ENCODE measurements at places on chromosomes 4 and X. TPM values are rescaled to one million over a fixed set of nuclear protein-coding genes. Genes with fewer than 3 reads are reported as not detected.

The OPRPN gene
- not detected for total RNA-seq

The PFKFB1 gene
- 0.81 TPM for total RNA-seq

The ADAM29 gene
- total RNA-seq: not detected

The MTNR1A gene
- 0.84 TPM for total RNA-seq

The ADRA2C gene
- 28.1 TPM for total RNA-seq

The MAGEB16 gene
- total RNA-seq: not detected

The MAGEA8 gene
- not detected for total RNA-seq

The ADH1A gene
- total RNA-seq: not detected

The TEX11 gene
- 0.10 TPM for total RNA-seq

The PRSS48 gene
- not detected for total RNA-seq

The FAT4 gene
- 0.71 TPM for total RNA-seq

The TRIML2 gene
- 6.3 TPM for total RNA-seq

The FRMD7 gene
- not detected for total RNA-seq

The MGAT4D gene
- total RNA-seq: not detected

DNA sequence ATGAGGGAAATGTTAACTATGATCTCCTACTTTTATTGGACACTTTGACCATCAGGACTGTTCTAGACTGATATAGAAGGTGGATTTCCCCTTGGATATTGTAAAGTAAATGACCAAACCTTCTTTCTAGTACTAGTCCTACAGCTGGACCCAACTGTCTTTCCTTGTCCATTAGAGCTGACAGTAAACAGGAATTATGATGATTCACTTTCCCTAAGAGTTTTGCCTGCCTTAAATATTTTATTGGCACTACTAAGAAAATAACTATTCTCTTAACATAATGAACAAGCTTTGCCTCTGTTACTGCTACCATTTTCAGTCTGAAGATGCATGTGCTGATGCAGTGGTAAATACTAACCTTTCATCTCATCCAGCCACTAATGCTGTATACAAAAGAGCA lies 915.4 kb downstream of the CENPC start:
- DNase-seq: no peak

- DNase-seq: no peak
Observed at GRCh38 chrX:154017766-154018517, 1.8 kb downstream of the IRAK1 start.

DNA sequence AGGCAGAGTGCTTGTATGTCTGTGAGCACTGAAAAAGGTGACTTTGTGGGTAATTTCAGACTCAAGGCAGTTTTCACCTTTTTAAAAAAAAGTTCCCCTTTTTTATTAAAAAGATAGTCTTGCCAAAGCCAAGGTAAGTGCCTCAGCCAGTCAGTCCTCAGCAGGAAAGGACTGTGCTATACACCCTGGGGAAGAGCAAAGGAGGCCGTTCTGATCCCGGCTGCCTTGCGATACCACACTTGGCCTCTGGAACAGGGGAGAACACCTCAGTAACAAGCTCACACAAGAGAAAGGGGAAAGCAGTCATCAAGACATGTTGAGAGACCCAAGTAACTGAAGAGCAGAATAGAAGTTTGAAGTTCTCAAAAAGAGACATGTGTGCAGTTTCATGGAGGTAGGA lies 541.7 kb downstream of the BCOR start:
- DNase-seq: no peak

DNA sequence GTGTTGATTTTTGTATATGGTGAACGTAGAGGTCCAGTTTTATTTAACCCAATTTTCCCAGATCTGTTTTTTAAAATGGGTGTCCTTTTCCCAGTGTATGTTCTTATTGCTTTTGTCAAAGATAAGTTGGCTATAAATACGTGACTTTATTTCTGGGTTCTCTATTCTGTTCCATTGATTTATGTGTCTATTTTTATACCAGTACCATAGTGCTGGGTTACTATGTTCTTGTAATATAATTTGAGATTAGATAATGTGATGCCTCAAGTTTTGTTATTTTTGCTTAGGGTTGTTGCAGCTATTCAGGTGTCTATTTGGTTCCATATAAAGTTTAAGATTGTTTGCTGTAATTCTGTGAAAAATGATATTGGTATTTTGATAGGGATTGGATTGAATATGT lies 749.1 kb upstream of the GRIA3 start:
- DNase-seq: no peak

GRCh38 chr4:121698236-121698671 lies 1.5 kb upstream of the ANXA5 start:
- DNase-seq: no peak

DNA sequence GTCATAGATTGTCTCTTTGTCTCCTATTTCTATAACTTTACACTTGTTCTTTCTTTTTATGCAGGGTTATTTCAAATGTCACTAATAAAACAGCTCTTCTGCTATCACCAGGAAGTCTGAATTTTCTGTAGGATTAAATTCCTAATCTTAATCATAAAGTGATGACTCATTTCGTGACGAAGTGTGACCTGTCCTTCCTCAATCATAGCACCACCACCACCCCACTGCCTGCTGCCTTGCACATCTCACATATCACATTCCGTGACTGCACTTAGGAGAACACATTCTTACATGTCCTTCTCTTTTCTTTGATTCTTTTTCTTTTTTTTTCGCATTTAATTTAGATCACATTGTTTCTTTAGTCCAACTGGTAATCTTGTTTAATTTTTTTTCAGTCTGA lies 57.7 kb upstream of the UGT2B7 start:
- peak; percentile 18 for DNase-seq

DNA sequence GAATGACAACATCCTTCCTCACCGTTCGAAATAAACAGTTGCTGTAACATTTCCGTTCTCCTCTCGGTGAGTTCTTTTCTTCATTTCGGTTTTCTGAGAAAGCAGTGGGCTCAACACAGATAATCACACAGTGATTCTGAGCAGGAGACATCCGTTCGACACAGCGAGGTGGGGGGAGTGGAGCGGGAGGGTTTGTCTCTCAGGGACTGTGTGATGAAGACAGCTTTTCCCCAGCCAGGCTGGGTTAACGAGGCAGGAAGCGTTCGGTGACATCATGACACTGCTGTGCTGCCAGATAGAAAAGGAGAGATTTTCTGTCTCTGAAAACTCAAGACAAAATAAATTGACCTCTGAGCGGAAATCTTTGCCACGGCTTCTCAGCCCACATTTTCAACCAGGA lies 119.3 kb downstream of the CRLF2 start:
- DNase-seq: no peak

- no peak for DNase-seq
Observed at GRCh38 chrX:126929071-126929470, 109.5 kb downstream of the PRR32 start.

DNA sequence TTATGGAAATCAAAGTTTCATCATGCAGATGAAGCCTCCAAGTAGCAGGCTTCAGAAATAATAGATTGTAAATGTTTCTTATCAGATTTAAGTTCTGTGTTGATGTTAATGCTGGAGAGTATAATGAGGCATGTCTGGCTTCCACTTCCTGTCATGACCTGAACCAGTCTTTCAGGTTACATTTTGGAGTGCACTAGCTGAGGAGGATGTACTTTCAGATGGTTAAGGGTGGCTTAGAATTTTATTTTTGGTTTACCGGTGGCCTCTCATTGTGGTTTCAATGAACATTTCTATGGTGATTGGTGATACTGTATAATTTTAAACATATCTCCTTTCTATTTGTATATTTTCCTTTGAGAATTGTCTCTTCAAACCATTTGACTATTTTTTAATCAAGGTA lies 890.4 kb downstream of the SH3BGRL start:
- DNase-seq: no peak

DNA sequence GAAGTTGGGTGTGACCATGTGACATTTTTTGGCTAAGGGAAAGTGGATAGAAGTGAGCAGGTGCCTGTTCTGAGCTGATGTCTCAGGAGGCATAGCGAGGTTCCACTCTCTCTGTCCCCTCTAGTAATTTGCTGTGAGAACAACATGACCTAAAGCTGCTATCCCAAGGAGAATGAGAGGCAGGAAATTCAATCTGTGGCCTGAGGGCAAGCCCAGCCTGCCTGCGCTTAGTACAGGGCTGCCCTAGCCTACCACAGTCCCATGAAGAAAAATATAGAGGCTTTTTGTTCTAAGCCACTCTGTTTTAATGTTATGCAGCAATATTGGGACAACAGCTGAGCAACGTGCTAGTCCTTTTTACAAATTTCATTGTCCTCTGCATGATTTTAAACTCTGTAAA lies 193.1 kb downstream of the LDB2 start:
- no peak for DNase-seq

GRCh38 chrX:68833855-68834331 lies 5.1 kb downstream of the EFNB1 start:
- no peak for DNase-seq

DNA sequence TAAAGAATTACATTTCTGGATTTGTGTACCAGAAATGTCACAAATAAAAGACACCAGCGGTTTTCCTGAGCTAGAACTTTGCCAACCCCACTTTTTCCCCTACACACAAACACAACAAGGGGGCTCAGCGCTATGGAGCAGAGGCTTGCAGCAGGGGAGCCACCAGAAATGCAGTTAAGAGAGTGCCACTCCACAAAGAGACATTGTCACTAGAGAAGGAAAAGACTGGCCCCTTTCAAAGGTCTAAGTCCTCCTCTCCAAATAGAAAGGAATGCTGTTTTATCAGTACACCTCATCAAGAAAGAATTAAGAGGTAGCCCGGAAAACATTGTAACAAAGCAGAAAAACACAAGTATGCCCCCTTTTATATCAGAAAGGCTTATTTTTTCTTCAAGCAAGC lies 419.5 kb downstream of the HNRNPD start:
- no peak for DNase-seq

DNA sequence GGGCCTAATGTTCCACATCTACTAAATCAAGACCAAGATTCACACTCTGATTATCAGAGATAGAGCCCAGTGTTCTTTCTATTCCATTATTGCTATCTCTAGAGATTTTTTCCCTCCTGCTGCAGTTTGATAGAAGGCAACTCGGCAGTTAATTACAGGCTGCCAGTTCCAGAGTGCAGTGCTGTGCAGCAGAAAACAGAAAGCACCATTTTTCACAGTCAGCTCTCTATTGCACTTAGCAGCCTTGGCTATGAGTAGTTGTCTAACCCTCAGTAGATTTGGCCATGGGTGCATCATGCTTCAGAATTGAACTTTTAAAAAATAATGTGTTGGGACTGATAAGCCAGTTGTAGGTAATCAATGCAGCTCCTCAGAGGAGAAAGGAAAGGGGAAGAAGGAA lies 295.3 kb downstream of the MID1IP1 start:
- DNase-seq: no peak

DNA sequence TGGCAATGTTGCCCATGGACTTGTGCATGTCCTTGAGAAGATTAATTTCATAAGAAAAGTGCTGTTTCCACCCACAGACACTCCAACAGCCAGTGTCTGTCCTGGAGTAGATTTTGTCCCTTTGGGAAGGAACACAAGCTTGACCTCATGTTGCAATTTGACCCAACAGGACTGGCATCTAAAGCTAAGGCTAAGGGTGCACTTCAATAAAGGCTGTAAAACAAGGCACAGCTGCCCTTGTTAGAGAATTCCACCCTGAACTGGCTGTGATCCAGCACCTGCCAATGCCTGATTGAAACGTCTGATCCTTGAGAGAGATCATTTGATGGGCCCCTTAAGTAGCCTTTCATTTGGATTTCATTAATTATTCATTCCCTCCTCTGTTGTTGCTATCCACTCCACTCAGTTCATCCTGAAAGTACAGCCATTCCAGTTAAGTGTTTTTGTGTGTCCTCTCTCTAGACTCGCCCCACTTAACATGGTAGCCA lies 56.2 kb downstream of the CD99L2 start:
- DNase-seq: no peak

- DNase-seq: no peak
Observed at GRCh38 chr4:154586296-154587033, 4.1 kb downstream of the FGA start.

DNA sequence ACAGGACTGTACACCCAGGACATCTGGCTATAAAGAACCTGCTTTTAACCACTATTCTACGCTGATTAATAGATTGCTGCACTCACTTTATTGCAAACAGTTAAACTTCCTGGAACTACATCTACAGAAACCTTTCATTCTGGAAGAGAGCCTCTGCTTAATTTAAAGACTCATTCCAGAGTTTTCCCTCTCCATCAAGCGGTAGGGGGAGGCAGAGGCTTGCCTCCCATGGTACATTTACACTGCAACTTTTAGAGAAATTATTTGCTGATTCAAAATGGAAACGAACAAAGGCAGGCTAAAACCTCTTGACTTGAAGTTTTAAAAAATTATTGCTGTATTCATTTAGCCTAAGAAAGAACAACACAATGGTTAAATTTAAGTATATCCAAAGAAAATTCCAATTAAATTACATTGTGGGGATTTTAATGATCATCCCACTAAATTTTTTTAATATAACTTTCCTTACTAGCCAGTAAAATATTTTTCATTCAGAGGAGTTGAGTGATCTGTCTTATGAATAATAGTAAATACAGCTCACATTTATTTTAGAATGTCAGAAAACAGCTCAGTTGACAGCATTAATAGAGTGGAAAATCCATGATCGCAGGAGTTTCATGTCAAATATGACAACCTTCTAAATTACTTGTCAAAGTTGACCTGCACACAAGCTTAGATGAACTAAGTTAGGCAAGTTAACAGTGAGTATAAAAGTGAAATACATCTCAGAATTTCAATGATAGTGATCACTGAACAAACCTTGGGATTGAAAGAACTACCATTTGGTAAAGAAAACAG lies 46.3 kb upstream of the PCDH10 start:
- no peak for DNase-seq

- no peak for DNase-seq
Observed at GRCh38 chr4:53522334-53522733, 69.0 kb downstream of the LNX1 start.

DNA sequence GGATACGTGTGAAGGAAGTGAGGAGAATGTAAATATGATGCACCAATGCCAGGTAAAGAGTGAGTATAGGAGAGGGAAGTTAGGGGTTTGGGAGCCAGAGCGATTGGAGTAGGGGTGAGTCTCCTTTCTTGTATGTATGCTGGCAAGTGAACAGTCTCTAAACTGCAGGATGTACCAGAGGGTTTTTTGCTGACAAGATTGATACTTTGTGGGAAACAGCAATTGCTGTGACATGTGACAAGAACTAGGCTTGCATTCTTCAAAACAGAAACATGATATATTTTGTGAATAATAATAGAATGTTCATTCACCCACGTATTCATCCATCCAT lies 706 bp downstream of the CHIC1 start:
- DNase-seq: no peak

- no peak for DNase-seq
Observed at GRCh38 chr4:143481361-143481760, 32.1 kb upstream of the SMARCA5 start.

DNA sequence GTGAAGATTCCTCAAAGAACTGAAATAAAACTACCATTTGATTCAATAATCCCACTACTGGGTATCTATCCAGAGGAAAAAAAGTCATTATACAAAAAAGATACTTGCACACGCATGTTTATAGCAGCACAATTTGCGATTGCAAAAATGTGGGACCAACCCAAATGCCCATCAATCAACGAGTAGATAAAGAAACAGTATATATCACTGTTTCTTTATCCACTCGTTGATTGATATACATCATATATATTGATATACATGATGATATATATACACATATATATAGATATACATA lies 13.6 kb upstream of the AFP start:
- DNase-seq: no peak

Data from HCT116 (cell line).